Renal pelvis (tissue), 12 donors: ENCODE measurements at places on chromosomes 16 and 17. TPM values are rescaled to one million over a fixed set of nuclear protein-coding genes. Genes with fewer than 3 reads are reported as not detected.

- peak; percentile 83 for DNase-seq
Observed at GRCh38 chr16:50591800-50592771, 43.9 kb downstream of the NKD1 start.

DNA sequence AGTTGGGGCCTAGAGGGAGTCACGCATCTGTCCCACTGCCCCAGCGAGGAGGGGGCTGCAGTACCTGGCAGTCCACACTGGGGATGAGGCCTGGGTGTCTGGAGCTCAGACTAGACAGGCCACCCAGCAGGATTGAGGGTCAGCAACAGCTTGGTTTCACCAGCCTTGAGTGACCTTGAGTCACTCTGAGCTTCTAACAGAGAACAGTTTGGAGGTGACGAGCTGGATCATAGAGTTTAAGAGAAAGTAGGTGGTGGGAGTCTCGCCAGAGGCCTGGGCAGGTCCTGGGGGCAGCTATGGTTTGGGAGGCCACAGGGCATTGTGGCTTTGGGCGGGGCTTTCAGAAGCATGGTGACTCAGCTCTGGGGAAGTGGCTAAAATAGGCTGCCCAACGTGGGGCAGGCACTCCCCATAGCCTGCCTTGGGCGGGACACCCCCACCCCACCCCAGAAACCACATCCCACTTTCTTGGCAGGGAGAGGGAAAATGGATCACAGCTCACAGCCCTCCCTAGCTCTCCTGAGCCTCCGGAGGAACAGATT lies 20.5 kb downstream of the CDC42EP4 start:
- DNase-seq: no peak

DNA sequence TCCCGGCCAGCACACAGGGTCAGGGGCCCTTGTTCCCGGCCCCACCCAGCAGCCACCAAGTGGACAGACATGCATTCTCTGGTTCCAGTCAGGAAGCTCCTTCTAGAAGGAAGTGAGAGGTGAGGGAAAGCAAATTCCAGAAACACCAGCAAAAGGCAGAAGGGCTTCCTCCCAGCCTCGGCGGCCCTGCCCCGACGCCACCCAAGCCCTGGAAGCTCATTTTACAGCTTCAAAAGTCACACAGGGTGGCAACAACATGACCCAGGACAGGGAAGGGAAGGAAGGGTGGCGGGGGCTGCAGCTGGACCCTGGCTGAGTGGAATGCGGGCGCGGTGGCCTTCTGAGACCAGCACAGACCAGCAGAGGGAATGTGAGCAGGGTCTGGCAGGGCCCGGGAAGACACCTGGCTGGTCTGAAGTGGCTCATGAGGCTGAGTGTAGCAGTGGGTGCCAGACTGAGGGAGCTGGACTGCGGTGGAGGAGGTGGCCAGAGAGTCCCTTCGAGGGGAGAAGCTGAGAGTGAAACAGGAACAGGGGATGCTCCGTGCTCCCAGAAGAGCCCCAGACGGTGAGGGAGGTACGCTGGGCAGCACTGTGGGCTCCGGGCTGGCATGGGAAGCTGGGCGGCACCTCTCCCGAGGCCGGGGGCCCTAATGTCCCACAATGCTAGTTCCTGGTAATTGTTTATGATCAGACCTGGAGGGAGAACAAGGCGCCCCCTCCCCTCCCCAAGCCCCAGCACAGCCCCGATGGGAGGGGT lies 1.9 kb upstream of the UNC13D start:
- no peak for DNase-seq

GRCh38 chr16:72001180-72001874 lies 1.1 kb upstream of the PKD1L3 start:
- DNase-seq: no peak

GRCh38 chr16:47359478-47359877 lies 101.4 kb downstream of the ITFG1 start:
- DNase-seq: no peak

DNA sequence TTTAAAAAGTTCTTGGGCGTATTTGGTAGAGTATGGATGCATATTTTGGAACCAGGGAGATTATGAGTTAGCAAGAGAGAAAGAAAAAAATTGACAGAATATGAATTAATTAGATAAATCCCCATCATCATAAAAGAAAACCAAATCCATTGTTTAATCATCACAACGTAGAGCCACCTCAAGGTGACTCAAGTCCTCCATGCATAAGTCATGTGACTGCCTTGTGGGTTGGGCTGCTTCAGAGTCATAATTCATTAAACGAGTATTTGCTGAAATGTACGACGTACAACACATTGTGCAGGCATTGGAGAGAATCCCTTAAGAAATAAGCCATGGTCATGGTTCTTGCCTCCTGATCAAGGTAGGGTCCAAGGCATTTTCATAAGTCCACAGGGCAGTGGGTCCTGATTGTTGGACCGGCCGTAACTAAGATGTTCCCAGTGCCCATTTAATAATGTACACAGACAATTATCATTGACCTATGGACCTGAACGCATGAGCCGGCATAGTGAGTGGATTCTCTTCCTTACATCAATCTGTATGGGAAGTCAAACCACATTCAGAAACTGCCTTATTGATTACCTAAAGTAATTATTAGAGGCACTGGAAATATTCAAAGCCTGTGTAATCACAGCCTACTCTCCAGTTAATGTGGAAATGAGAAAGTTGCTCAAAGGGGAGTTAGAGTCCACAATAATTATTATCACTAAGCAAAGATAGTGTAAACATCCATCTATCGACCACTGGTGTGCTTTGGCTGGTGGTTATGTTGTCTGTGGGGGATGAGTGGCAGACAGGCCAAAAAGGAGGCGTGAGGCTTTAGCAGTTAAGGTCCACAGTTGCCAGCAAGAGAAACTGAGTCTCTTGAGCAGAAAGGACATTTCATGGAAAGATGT lies 165.4 kb downstream of the PITPNC1 start:
- no peak for DNase-seq

DNA sequence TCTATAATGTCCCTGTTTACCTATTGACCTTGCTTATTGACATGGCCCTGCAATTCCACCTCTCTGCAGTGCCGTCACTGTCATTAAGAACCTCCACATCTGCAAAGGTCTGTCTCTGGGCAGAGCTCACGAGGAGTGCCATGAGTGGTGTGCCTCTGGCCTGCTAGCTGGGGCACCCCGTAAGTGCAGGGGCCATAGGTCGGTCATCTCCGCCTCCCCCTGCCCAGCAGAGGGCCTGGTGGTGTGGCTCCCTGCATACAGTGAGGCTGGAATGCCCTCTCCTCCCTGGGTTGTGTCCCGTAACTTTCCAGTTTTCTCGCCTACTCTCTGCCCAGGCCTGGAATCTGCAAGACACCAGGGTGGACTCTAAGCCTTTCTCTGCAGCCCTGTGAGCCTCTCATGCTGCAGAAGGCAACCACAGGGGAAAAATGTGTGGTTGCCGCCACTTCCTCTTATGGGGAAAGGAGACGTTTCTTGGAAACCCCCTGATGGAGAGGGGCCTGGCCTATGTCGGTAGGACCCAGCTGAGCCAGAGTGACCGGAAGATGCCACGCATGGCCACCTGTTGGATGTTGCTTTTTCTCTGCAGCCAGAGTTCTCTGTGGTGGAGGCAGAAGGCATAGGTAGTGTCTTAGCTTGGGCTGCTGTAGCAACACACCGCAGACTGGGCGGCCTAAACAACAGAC lies 2.7 kb upstream of the SNX20 start:
- no peak for DNase-seq

DNA sequence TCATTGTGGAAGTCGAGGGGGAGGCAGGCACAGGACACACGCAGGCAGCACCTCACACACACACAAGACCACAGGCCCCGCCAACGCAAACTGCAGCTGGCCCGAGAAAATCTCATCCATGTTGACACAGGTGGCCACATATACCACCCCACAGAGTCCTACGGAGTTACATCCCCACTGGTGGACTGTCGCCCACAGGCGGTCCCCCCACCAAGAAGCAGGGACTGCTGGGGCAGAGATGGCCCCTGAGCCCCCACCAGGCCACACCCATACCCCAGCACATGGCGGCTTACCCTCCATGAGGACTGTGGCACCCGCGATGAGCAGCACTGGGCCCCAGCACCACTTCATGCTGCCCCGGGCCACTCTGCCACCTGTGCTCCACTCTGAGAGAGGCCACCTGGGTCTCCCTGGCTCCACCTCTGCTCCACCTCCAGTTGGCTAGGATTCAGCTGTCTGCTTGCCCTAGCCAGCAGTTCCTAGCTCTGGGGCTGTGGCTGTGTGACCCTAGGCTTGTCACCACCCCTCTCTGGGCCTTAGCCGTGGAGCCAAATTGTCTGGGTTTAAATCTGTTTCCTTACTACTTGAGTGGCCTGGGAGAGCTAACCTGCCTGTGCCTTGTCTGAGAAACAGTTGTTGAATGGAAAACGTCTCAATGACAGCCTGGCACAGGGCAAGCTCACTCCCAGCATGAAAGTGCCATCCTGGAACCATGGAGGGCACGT lies at the start of gene PRSS53:
TSS of gene PRSS53 (minus strand) at position 485 of the 725 bp plus-strand sequence. CDS start at position 351, 134 bp downstream.
- DNase-seq: no peak

C16orf46 gene
- 1.5 TPM for polyA plus RNA-seq

- peak; percentile 47 for DNase-seq
Observed at GRCh38 chr17:30084788-30085187, 31.8 kb upstream of the NSRP1 start.
